ENCODE measurements at places on chromosomes 1 and 21.

GRCh38 chr1:215878843-215879242, 311.7 kb downstream of the KCTD3 start:
- no peak for DNase-seq

DNA sequence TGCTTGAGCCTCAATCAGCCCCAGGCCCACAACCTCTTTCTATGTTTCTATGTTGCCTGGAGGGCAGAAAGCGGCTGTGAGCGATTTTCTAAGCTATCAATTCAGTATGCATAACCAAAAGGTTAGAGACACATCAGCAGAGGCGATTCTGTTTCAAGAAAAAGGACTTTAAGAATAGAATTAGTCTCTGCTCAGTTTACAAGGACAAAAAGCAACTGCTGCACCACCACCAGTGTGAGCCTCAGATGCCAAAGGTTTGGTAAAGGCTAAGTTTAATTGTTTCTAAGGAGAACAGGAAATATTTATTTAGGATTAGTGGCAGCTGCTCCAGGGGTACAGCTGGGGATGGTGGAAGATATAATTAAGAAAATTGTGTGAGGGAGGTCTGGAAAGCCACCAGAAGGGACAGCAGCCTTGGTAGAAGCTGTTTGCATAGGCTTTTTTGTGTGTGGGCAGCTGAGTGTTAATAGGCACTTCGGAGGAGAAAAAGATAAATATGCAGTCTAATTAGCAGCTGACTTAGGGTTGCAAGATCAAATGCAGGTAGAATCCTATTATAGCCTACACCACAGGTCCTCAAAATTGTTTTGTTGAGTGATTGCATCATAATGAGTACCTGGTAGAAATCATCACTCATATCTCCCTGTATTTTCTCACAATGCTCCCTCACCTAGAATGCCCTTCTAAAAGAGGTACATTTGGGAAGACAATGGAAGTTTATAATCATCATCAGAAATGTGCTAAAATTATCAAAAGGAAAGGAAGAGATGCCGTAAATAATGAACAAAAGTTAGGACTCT, 35.8 kb downstream of the ZC3H11B start:
- DNase-seq = no peak

- no peak for DNase-seq
These were observed 51.2 kb upstream of the CCDC190 start for GRCh38 chr1:162912061-162912667.

DNA sequence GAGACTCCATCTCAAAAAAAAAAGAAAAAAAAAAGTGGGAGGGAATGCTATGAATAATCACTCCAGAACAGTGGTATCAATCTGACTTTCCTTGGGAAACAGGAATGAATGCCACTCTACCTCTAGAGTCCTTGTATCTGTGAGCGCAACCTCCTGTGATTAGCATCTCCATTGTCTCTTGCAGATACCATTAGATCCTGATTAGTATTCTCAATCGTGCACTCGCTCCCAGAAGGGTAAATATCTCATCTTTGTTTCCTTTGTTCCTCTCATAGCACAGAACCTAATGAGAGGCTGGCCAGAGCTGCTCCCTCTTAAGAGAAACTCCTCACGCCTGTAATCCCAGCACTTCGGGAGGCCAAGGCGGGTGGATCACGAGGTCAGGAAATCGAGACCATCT, 184.4 kb upstream of the KCNK2 start:
- DNase-seq = no peak

DNA sequence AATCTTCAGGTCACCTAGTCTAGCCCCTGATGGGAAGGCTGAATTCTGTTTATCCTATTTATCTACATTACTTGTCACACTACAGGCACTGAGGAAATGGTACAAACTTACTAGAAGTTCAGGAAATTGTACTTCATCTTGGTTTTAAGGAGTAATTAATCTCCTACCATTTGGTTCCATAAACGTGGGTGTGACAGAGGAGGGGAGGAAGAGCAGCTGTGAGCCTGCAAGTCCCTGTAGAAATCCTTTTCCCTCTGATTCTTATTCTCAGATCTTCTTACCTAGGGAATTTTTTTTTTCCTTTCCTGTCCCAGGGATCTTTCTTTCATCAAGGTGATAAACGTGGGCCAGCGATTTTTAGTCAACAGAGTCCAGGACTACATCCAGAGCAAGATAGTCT, 14.1 kb downstream of the PFKFB2 start:
- no peak for DNase-seq

DNA sequence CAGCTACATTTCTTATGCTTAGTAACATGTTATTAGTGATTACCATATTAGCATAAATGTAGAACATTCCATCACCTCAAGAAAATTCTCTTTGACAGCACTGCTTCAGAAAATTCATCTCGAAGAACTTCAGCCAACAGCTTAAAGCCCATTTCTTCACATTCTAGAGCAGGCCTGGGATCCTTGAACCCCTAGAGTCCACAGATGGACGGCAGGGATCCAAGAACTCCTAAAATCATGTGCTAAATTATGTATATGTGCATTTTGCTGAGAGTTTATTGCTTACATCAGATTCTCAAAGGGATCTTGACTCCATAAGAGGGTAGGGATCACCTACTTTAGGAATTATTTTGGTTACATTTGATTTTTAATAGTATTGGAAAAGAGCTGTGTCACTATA, 76.2 kb upstream of the TEKT2 start:
- no peak for DNase-seq

DNA sequence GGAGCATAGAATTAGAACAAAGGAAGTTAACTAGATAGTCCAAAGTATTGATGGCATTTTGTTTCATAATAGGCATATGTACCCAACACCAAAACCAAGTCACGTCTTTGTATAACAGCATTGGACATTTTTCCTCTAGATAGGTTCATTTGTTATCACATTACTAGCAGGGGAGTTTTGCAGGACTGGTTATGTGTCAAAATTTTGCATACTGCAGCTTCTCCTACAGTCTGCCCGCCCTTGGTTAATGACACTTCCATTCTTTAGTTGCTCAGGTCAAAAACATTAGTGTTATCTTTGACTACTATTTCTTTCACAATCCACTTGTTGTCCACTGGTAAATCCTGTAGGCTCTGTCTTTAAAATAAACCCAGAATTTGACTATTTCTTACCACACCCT, 8.9 kb downstream of the CAPZA1 start:
- DNase-seq = no peak

DNA sequence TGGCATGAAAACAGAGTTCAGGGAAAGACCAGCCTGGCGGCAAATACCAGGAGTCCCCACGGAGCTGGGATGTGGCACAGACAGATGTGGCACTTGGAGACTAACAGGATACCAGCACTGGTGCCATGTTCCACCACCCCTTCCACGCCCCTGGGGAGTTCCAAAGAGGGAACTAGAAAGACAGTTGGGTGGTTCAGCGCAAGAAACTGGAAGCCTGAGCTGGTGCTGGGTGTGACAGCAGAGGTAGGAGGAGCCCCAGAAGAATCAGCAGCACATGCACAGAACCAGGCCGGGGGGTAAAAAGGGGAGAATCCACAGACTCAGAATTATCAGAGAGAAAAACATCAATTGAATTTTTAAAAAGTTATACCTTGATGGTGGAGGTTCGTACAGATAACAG, 22.4 kb downstream of the DDX20 start:
- no peak for DNase-seq
